ENCODE measurements at places on chromosomes 1 and 21.

DNA sequence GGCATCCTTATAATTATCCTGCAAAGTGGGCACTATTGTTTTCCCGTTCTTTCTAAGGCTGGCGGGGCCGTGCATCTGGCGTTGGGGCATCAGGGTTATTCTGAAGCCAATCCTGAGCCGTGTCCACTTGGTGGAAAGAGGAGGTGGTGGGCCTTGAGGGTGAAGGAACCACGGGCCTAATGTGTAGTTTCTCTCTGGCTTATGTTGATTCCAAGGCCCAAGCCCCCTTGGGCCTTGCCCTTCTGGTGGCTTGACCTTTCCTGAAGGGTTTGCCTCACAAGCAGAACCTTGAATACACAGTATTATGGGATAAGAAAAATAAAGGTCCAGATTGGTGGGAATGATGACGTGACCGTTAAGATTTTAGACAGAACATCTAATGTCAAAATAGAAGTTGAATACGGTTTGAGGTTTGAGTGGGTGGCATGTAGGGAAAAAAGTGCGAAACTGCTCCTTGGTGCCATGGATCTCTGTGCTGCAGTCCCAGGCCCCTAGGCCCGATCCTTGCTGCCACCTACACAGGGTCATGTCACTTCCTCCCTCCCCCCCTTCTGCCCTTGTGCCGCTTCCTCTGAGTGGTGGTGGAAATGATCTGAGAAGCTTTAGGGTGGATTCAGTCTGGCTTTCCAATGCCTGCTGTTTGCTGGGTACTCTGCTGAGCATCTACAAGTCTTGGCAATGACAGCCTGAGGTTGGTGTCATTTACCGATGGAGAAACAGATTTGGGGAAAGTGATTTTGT lies 90.5 kb downstream of the PRDM2 start:
- DNase-seq, result no peak

- DNase-seq, result no peak
Measured at GRCh38 chr1:29213055-29213454, 17.7 kb downstream of the MECR start.

DNA sequence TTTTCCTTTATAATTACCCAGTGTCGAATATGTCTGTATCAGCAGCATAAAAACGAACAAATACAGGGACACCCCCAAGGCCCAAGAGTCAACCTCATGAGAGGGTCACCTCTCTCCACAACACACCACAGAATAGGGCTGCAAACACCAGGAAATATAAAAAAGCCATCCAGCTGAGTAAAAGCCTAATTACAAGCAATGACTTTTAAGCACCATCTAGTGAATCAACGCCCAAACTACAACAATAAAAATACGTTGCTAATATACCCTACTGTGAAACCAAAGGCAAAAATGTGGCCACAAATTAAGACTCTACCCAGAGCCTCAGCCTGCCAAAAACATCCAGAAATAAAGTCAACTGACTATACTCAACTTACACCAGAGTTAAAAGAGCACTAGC lies 817.9 kb upstream of the NEGR1 start:
- no peak for DNase-seq

DNA sequence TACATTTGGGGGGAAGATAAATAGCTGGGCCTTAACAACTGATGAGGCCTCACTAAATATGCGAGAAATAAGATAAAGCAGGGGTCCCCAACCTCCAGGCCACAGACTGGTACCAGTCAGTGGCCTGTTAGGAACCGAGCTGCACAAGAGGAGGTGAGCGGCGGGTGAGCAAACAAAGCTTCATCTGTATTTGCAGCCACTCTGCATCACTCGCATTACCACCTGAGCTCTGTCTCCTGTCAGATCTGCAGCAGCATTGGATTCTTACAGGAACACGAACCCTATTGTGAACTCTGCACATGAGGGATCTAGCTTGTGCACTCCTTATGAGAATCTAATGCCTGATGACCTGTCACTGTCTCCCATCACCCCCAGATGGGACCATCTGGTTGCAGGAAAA lies 5.2 kb upstream of the PAXBP1 start:
- DNase-seq, result no peak

DNA sequence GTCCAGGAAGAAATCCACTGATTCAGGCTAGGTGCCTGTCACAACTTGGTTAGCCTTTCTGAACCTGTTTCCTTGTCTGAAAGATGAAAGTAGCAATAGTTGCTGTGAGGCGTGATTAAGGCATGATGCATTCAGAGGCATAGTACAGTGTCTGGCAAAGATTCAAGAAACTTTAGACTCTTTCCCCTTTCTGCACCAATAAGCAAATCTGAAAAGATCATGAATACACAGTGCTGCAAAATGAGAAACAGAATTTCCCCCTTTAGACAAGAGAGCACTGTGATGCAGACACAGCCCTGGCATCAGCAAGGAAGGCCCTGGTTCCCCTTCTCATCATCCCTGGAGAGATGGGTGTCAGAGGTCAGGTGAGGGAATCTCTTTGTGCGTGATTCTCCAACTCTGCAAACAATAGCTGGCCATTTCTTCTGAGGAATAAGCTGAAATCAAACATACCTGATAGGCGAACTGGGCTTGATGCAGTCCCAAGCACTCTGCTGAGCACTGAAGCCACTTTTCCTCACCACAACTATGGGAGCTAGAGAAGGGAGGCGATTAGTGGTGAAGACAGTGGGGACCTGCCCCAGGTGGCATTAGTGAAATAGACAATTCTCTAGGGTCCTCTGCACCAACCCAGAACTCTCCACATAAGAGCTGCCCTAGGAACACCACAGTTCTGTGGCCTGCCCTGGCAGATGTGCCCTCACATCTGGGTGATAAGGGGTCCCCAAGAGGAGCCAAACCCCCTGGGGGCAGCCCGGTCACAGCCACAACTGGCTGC lies 41.7 kb downstream of the ITPKB start:
- DNase-seq, result peak; percentile 54

DNA sequence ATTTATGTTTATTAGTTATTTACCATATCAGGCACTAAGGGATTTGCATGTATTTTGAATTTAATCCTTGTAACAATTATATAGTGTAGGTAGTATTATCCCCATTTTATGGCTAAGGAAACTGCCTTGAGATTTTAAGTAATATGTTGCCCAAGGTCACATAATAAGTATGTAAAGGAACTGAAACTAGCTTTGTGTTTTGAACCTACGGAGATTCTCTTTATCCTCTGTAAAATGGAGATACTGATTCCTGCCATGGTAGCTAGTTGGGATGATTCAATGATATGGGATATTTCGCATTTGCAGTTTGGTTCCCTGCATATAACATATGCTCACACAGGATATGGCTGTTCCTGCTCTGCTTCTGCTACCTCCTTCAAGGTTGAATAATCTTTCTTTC lies 144.3 kb downstream of the ST6GALNAC3 start:
- no peak for DNase-seq

DNA sequence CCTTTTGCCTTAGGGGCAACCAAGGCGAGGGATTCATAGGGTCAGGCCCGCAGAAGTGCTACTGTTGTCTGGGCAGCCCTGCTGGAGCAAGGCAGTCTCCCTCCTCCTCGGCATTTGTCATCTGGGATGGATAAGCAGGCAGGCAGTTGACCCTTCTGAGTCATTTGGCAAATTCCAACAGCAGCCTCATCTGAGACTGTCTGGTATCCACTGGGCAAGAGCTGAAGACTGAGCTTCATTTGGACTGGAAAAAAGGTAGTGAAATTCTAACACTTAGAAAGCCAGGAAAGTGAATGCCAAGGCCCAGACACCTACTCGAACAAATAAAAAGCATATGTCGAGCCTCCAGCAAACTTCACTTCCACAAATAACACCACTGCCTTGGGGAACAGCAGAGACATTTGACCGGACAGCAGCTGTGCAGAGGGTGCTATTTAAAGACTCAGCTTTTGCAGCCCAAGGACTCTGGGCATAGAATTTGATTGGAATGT lies 4.0 kb upstream of the ZBTB40 start:
- no peak for DNase-seq

DNA sequence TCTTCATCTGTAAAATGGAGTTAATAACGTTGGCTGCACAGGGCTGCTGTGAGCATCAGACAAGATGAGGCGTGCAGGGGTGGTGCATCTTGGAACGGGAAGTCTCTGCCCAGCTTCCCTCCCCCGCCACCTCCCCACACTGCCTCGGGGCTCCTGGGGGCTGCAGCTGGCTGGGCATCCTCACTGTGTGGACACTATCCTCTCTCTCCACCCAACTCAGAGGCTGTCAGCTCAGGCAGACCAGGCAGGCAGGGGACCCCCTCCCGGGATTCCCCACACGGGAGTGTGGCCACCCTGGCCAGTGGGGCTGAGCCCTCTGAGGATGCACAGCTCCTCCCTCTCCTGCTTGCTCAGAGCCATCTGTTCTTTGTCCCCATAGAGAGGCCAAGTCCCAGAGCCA lies 122.7 kb downstream of the CCDC185 start:
- no peak for DNase-seq

DNA sequence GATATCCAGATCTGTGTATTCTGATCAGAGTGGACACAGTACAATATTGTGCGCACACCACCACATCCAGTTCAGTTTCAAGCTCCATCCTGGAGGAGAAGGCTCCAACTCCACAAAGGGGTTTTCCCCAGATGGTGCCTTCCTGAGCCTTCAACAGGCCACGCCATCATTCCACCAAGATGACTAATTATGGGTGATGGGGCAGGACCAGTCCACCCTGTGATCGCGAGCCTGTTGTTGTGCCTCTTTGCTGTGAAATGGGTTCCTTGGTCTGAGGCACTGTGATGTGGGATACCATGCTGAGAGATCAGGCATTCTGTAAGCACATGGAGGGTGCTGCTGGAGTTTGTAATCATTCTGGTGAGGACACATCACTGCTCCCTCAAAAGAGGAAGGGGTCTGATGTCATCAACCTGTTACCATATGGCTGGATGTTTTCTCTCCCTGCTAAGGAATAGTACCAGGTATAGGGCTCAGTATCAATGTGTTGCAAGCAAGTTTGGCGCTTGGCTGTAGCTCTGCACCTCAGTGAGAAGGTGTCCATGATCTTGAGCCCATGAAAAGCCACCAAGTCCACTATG lies 6.7 kb upstream of the SH2D2A start:
- DNase-seq, result no peak

GRCh38 chr1:241271427-241271826 lies 85.6 kb downstream of the RGS7 start:
- DNase-seq, result no peak

- no peak for DNase-seq
Measured at GRCh38 chr1:214154596-214155292, 126.2 kb upstream of the SMYD2 start.

DNA sequence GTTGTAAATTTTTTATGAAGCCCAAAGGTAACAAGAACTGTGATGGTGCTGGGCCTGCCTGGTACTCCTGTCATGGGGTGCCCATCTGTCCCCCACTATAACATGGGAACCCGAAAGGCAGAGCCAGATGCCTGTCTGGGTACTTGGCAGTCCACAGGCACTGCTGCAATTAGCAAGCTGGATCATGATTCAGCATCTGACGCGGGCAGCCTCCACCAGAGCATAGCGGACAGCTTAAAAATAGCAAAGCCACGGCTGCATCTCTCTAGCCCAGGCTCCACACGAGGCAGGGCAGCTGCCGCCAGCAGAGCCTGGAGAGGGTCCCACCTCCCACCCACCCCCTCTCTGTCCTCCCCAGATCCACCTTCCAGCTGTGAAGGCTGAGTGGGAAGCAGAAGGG lies 22.9 kb downstream of the SUSD4 start:
- DNase-seq, result no peak

- no peak for DNase-seq
Measured at GRCh38 chr1:174243451-174244000, 84.2 kb downstream of the RABGAP1L start.

GRCh38 chr21:46081022-46081861 lies 16.7 kb upstream of the COL6A2 start:
- DNase-seq, result peak; percentile 6

DNA sequence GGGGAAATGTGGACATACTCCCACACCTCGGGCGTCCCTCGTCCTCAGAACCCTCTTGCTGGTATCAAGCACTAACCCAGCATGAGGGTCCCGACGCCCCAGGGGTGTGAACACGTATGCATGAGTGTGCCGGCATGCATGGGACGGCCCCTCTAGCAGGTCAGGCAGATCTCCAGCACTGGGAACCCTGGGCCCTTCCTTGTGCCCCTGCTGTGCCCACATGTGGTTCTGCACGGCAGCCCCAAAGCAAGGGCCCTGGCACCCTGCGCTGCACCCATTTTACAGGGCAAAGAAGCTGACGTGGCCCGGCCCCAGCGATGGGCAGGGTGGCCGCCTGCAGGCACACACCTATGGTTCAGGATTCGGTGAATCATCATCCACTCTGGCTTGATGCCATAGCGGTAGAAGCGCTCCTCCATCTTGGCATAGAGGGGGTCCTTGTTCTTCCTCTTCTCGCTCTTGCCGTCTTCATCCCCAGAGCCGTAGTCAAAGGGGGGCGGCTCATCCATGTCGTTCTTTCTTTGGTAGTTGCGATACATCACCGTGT lies 34.2 kb downstream of the CHD5 start:
- DNase-seq, result no peak

- DNase-seq, result no peak
Measured at GRCh38 chr1:29341936-29342335, 105.6 kb downstream of the PTPRU start.
